NCI-H2171 treated with DMSO at 0.1 percent for 48 hours (cell line): ENCODE measurements at places on chromosomes 4 and X.

GRCh38 chr4:184833046-184833838 lies 7.5 kb upstream of the ACSL1 start:
- no peak for DNase-seq

- no peak for DNase-seq
Measured at GRCh38 chrX:56762707-56763555, 33.9 kb downstream of the NBDY start.

DNA sequence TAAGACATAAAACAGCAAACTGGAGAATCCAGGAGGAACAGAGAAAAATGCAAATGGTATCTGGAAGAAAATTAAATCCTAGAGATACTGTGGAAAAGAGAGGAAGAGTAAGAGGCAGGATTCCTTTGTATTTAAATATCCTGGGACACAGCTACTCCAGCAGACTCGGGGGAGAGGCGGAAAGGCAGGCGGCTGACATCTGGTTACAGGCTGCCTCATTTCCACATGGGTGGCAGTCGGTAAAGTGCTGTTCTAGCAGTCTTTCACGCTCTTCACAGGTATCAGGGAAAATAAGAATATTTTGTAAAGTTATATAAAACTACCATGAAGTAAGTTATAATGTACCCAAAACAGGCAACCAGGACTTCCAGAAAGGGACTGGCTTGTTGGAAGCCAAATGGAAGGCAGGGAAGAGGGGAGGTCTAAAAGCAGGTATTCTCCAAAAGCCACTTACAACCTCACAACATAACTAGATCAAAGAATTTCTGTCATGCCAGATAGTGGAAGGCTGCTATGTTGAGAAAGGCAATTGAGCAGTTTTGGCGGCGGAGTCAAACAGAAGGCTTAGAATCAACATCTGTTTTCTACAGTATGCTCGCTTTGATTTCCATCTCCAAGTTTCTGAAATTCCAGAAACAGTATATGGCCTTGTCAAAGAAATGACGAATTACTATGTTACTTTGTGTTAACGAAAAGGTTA lies 1.3 kb upstream of the TIGD2 start:
- peak; percentile 44 for DNase-seq

GRCh38 chr4:177251237-177251636 lies 58.4 kb upstream of the NEIL3 start:
- DNase-seq = no peak

GRCh38 chrX:78831523-78831922 lies 84.0 kb downstream of the LPAR4 start:
- no peak for DNase-seq

GRCh38 chr4:27276307-27277073 lies 415.8 kb downstream of the STIM2 start:
- DNase-seq = no peak

DNA sequence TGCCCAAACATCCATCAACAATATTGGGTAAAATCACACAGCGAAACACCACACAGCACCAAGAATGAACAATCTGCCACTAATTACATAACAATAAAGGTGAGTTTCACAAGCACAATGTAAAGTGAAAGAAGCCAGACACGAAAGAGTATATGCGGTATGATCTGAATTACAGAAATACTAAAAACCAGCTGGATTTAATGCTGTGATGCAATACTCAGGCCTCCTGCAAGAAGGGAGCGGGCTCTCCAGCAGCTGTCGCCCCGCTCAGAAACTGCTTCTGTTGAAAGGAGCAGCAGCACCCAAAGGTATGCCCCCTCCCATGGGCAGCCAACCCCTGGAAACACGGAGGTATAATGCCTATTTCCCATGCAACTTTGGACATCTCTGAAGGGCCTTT lies 77.0 kb downstream of the PAPSS1 start:
- no peak for DNase-seq

DNA sequence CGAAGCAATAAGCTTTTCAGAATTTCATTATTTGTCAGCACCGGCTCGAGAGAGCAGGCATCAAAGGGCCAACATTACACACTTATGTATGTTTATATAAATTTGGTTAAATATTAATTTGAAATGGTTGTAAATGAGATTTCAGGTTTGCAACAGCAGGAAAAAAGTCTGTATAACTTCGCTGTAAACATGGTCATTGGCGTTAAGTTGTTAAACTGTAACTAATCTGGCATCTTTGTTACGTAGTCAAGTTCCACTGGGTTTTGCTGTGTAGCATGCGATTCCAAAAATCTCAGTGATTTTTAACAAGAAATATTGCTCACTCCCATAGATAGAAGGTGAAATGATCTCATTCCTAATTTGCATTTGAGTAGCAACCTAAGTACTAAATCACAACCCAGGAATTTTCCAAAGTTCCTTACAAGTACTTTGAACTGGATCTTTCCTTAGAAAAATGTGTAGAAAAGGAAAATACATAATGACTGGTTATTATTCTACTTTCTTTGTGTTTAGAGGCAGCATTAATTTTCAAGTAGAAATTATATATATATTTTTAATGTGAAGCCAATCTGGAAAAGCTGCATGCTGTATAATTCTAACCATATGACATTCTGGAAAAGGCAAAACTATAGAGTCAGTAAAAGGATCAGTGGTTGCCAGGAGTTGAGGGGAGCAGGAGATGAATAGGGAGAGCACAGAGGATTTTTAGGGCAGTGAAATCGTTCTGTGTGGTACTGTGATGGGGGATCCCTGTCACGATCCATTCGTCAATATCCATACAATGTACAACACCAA lies 222.1 kb downstream of the CBR4 start:
- DNase-seq = no peak

- DNase-seq = no peak
Measured at GRCh38 chrX:154408659-154409221, 314 bp downstream of the DNASE1L1 start.

DNA sequence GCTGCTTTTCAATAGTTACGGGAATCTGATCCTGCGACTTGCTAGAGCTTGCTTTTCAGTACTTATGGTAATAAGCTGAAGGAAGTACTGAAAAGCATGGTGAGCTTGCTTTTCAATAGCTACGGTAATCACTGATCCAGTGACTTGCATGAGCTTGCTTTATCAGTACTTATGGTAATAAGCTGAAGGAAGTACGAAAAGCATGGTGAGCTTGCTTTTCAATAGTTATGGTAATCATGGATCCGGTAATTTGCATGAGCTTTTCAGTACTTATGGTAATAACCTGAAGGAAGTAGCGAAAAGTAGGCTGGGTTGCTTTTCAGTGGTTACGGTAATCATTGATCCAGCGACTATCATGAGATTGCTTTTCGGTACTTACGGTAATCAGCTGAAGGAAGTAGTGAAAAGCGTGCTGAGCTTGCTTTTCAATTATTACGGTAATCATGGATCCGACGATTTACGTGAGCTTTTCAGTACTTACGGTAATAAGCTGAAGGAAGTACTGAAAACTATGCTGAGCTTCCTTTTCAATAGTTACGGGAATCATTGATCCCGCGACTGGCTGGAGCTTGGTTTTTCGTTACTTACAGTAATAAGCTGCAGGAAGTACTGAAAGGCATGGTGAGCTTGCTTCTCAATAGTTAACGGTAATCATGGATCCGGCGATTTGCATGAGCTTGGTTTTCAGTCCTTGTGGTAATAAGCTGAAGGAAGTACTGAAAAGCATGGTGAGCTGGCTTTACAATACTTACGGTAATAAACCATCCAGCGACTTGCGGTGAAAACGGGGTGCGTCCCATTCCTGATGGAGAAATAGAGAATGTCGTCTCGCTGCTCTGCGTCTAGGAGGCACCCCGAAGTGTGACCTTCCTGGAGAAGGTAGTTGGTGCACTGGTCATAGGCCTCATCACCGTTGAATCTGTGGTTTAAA lies 6.5 kb downstream of the CRLF2 start:
- no peak for DNase-seq

DNA sequence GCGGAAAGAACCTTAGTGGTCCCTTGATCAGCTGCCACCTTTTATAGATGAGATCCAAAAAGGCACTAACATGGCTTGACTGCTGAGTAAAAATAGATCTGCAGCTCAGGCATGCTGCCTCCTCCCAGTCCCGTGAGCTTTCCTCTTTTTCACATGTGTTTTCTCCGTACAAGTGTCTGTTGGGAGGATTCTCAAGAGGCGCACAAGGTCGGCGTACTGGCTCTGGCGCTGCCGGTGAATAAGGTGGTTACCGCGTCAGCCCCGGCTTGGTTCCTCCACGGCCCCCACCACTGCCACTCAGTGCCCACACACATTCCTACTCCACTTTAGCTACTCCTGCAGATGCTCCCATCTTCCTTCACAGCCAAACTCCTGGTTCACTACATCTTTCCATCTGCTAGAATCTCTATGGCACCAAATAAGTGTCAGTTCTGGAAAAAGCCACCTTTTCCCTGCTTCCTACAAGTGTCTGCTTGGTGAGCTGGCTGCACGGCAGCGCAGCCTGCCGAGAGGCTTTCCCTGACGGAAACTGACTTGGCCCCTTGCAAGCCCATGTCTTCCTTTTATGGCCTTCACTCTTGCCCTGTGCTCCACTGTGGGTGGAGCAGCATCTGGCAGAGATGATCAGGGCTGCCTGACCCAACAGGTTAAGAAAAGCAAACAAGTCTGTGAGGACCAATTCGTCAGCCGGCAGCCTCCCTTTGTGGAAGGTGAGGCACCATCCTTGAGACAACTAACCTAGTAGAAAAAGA lies 99.8 kb downstream of the KLHL8 start:
- DNase-seq = no peak

- no peak for DNase-seq
Measured at GRCh38 chrX:21986596-21986995, 45.5 kb upstream of the PHEX start.
